ENCODE measurements at places on chromosomes 2 and 18.
A peak's percentile ranks its signal among the peaks of the same experiment; 100 is the strongest.

DNA sequence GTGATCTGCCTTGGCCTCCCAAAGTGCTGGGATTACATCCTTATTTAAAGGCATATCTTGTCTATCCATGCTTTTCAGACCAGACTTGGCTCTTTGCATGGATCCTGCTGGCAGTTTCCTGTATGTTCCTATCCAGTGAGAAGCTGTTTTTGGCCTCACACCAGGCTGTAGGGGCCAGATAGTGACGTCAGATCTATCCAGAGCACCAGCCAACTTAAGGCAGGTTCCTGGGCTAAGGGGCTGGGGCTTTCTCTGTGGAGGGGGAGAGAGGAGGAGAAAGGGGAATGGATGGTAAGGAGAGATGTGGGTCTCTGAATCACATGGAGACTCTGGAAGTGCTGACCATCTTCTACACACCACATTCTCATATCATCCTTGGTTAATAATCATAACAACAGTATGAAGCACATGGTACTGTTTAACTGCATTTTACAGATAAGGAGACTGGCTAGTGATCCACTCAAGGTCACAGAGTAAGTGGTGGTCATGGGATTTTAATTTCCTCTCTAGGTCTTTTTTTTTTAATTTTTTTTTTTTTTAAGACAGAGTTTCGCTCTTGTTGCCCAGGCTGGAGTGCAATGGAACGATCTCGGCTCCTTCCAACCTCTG, 2.0 kb upstream of the FAM117B start:
- DNase-seq: no peak

DNA sequence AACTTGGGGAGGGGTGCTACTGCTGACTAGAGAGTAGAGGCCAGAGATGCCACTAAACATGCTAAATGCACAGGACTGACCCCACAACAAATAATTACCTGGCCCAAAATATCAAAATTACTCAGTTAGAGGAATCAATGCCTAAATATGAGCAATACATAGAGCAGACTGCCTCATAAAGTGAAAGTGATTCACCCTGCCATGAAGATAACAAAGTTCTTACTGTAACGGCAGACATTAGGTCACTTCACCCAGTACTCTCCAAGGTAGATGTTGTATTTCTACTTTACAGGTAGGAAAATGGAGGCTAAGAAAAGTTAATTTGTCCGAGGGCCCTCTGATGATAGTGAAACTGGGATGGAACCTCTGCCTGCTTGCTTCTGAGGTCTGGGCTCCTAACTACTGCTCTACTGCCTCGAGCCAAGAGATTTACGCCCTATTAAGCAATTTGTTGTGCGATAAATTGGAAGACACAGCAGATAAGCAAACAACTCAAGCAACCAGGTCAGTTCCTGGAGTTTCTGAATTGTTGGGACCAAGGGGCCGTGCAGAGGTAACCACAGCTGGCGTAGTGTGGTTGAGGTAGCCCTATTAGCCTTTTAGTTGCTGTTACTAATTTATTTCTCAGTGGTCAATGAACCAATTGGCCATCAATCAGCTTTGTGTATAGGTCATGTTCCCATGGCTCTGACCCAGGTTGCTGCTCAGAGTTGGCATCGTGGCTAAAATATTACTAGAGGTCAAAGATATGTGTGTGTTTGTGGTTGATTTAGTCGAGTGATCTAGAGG, 4.8 kb downstream of the DHRS9 start:
- no peak for DNase-seq

GRCh38 chr18:22378672-22379282, 38.9 kb downstream of the CTAGE1 start:
- no peak for DNase-seq

- no peak for DNase-seq
Observed at GRCh38 chr2:166944909-166945308, 56.6 kb downstream of the XIRP2 start.

- DNase-seq: peak; percentile 19
Observed at GRCh38 chr18:3453540-3454364, 3.8 kb downstream of the TGIF1 start.

GRCh38 chr2:123659120-123659519, 366.0 kb upstream of the CNTNAP5 start:
- no peak for DNase-seq

- peak; percentile 73 for DNase-seq
Observed at GRCh38 chr2:212005085-212005671, 533.4 kb downstream of the ERBB4 start.

GRCh38 chr2:185990861-185991525, 252.4 kb downstream of the FSIP2 start:
- no peak for DNase-seq

- no peak for DNase-seq
Observed at GRCh38 chr2:46559261-46559660, 79.9 kb downstream of the TMEM247 start.

DNA sequence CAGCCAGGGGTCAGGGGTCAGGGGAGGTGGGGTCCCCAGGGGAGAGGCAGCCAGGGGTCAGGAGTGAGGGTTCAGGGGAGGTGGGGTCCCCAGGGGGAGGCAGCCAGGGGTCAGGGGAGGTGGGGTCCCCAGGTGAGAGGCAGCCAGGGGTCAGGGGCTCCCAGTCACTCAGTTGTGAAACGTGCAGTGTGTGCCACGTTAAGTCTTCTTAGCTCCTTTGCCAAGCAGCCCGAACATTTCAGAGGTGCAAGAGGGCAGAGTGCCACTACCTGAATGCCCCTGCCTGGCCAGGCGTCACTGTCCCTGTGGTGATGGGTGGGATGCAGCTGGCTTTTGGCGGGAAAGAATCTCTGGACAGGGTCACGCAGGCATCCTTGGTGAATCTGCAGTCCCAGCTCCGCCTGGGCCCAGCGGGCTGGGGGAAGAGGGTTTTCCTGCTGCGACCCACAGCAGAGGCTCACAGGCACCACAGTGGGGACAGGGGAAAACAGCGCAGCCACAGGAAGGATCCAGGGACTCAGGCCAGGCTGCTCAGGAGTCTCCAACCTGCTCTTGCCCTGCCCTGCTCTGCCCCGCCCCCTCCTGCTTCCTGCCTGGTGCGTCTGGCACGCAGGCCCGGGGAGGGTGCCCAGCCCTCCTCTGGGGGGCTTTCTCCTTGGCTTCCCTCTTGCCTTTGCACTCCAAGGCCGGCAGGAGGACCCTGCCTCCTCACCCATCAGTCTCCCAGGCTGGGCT, 188.3 kb downstream of the TWIST2 start:
- no peak for DNase-seq

- DNase-seq: peak; percentile 57
Observed at GRCh38 chr2:102839668-102840388, 78.0 kb downstream of the TMEM182 start.

Data from NCI-H2081 (cell line).